ENCODE measurements at places on chromosomes 2 and 18.

DNA sequence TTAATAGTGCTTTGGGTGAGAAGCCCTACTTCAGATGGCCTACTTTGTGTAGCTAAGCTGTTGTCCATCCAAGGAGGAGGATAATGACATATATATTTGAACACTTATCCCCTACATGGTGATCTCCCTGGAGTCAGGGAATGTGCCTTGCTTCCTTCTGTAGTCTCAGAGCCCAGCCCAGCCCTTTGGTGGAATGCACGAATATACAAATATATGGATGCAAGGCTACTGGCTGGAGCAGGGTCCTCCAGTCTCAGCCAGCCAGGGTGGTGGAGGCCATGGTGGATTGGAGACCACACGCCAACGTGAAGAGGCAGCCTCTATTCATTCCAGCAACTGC, 150.6 kb upstream of the RIOK3 start:
- no peak for DNase-seq

GRCh38 chr2:42348113-42348805, 12.8 kb downstream of the COX7A2L start:
- no peak for DNase-seq

DNA sequence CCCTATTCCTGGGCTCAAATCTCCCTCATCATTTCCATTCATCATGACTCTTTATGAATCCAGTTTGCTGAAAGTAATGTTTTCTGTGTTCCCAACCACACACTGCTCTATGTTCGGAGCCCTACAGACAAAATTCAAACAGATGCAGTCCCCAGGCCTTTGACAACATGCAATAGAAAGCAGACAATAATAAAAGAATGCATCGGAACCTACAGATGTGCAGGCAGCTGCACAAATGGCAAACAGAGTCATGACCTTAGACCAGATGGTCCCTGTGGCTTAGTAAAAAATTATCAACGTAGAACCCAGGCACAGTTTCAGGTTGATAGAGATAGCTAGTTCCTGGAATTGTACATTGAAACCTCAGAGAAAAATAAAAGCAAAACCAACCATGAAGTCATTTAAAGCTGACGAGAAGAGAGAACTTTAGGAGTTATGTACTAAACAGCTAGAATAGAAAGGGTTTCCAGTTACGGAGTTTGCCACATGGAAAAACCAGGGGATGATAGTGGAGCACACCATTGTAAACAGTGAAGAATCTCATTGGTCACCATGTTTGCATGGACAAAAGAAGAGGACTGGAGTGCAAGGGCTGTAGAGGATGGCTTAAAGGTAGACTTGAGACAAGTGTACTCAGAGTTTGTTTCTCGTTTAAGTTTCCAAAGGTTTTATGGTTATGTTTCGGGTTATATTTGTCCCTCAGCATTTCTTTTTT, 23.2 kb upstream of the ACVR1 start:
- no peak for DNase-seq

DNA sequence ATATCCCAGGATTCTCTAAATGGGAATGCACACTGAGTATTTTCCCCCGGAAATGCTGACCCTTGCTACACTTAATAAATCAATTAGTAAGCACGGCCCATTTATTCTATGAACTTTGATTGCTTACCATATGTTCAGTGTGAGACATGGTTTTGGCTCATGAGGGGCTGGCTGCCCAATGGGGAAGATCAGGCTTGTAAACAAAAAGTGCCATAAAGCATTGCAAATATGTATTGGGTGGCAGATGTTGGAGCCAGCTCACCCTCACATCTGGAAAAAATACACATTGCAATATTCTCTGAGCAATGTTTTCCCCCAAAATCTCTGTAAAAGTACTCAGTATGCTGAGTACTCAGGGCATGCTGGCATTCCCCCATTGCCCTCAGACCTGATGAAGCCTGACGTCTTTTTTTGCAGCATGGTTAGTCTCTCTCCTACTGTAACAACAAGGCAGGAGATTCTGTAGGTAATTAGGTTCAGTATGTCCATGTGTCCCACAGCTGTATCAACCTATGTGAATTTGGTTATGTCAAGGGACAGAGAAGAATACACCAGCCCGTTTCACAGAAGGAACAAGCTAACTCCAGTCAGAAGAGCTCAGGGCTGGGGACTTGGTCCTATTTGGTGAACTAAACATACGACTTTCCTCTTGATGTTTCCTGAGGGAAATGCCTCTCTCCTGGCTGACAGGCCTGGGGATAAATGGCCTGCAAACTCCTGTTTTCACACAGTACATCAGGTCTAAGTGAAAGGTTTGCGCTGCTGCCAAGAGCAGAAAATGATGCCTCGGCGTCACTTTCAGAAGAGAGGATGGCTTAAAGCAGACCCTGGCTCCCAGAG, 202.4 kb downstream of the INSIG2 start:
- DNase-seq, result no peak

GRCh38 chr18:60982329-60982695, 350.9 kb upstream of the CDH20 start:
- DNase-seq, result no peak

DNA sequence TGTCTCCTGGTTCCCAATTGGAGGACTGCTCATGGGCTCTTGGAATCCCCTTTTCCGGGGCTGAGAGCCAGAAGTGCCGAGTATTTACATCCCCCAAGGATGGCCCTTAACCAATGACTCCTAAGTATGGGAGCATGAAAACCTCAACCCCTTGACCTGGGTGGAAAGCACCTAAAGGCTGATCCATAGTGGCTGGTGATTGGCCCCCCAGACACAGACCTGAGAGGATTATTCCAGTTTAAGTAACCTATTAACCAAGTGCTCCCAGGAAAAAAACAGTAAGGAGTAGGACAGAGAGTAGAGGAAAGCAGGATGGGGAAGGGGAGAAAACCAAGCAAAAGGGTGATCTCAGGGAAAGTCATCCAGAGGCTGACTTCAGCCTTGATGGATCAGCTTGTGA, 206.1 kb upstream of the RND3 start:
- DNase-seq, result no peak

DNA sequence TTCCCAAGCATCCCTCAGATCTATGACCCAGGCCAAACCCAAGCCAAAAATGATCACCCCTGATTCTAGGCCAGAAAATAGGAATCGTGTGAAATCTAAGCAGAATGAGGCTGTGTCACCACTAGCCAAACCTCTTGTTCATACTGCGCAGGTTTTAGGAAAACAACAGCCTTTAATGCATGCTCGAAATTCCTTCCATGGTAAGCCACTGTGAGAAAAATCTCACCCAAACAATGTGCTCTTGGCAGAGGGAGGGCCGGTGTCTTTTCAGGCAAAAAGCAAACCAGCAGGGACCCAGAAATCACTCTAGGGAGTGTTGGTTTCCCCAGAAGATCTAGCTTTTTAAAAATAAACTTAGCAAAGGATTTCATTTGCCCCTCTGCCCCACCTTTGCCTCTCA, 71.2 kb upstream of the FOSL2 start:
- peak; percentile 65 for DNase-seq

DNA sequence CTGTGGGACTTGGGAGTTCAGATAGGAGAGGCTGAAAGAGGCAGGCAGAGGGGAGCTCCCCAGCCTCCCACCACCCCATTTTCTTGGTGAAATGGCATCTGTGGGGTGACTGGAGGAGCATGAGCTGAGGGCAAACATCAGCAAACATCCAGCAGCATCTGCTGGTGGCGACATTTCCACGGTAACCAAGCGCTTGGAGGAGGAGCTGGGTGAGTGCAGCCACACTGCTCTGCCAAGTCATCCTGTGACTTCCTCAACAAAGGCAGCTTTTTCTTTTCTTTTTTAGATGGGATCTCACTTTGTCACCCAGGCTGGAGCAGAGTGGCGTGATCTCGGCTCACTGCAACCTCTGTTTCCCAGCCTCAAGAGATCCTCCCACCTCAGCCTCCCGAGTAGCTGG, 5.6 kb downstream of the TXNL4A start:
- DNase-seq, result no peak

GRCh38 chr2:60954139-60954538, 63.4 kb upstream of the PEX13 start:
- no peak for DNase-seq

DNA sequence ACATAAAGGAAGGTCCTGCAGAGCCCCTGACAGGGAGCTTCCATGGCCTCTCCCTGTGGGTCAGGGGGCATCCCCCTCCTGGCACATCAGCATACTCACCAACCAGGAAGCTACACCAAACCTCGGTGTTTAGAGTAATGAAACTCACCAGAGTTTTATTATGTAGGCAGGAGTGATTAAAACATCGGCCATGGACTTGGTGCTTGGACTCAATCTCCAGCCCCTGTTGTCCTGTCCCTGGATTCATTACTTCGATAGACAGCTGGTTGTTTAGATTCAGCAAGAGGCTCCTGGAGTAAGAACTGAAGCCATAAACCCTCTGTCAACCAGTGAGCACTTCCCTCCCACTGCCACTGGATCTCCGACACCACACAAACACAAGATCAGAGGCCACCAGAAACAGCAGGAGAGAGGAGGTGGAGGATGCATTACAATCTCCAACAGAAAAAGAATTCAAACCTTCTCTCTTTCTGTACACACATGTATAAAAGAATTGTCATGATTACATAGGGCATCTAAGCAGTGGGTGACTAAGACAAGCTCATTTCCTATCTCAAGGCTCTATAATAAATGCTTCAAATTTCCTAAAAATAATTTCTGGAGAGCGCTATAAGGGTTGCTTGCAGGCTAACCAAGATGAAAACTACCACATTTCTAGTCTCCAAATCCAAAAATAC, 27.2 kb downstream of the TBC1D8 start:
- DNase-seq, result no peak

DNA sequence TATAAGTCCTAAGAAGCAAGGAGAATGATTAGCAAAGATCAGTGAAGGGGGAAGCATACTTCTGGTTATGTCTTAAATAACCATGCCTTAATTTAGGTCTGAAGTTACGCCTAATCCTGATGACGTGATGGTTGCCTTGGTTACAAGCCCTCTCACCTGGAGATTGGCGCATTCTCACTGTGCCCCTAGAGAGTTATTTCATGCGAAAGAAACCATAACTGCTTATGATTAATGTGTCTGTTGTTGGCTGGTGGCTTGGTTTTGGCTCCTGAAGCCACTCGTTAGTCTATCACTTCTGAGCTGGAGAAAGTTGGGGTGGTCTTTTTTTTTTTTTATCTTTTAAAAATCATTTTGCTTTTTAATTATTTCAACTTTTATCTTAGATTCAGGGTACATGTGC, 47.0 kb downstream of the TNFRSF11A start:
- DNase-seq, result no peak

DNA sequence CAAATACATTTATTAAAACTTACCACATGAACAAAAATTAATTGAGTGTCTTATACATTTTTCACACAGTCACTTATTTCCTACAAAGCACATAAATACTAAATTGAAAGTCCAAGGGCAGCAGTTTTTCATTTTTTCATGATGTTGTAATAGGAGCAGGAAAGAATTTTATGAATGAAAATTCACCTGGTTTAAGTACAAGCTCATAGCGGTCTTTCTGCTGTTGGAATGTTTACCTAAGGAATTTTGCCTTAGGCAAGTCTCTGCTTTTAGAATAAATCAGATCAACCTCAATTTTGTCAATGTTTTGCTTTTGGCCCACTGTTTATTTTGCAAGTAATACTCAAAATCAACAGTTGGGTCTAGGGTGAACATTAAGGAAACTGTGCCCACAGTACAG, 40.0 kb downstream of the ETAA1 start:
- DNase-seq, result no peak

- DNase-seq, result no peak
Measured at GRCh38 chr2:234163510-234164045, 113.1 kb downstream of the SPP2 start.

DNA sequence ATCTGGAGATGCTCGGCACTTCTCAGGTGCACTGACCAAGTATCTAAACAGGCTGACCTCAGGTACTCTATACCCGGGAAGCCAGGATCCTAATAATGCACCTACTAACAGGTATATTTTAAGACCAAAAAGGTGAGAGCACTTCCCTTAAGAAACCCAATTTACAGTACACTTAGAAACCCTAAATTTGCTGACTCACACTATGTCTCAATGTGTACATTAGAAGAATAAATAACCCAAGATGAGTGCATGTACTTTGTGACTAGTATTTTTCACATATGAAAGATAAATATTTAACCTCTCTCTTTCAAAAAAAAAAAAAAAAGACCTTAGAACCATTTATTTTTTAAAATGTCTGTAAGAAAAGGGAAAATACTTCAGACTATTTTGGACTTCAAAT, 118.8 kb downstream of the ZNF516 start:
- no peak for DNase-seq

DNA sequence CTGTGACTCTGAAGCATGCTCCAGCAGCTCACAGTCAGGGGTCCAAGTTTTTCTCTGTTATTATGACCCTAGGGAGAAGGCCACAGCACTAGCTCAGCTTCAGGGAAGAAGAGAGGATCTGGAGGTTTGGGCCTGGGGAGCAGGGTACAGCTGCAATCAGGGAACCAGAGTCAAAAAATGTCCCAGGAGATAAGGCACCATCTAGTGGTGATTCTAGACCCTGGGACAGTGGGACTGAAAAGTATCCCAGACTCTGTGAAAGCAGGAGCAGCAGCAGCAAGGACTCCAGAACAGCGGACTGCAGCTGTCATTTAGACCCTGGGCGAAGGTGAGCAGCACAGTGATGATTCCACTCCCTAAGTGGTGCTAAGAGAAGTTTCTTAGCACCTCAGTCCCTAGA, 278.4 kb upstream of the DDX18 start:
- no peak for DNase-seq

DNA sequence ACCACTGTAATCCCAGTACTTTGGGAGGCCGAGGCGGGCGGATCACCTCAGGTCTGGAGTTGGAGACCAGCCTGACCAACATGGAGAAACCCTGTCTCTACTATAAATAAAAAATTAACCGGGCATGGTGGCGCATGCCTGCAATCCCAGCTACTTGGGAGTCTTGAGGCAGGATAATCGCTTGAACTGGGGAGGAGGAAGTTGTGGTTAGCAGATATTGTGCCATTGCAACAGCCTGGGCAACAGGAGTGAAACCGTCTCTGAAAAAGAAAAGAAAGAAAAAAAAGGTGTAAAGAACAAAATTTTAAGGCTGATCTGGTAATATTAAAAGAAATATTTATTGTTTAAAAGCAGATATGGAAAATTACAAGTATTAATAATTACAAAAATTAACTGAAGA, 29.7 kb downstream of the ZNF804A start:
- no peak for DNase-seq

DNA sequence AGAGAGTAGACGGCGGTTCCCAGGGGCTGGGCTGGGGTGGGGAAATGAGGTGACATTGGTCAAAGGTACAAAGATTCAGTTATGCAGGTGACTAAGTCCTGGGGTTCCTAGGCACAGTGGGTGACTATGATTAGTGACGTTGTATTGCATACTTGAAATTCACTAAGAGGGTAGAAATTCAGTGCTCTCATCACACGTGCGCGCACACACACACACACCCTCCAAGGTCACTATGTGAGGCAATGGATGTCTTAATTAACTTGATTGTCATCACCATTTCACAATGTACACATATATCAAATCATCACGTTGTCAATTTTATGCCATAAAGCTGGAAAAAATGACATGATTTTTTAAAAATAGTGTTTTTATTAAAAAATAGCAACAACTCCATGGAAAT, 92.9 kb upstream of the ALKAL2 start:
- DNase-seq, result no peak
